Osteocyte (in vitro differentiated cells): ENCODE measurements at places on chromosomes 12 and 14.
A peak's percentile ranks its signal among the peaks of the same experiment; 100 is the strongest.

GRCh38 chr12:84842406-84843013, 70.1 kb downstream of the SLC6A15 start:
- no peak for DNase-seq

DNA sequence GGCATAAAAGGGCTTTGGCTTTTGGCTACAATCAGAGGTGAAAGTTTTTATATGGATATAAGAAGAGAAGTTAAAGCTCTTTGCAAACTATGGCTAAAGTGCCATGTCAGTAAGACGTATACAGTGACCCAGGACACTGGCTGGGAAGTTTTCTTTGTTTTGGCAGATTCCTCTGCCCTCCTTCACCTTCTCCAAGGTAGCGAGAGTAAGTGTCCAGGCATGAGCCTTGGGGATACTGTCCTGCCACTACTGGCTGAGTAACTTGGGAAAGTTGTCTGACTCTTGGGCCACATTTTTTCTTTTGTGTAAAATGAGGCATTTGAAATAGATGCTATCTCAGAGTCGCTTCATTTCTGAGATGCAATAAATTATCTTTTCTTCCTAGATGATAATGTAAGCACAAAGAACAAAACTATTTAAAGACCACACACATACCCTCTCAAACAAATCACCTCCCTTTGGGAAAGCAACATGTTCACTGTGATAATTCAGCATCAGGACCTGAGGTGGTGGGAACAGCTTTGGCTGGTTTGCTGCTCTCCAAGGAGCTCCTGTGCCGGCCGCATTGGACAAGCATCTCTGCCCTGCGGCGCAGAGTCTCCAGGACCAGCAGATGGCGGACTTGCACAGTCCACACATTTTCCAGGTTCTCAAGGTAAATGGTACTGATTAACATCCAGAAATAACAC, 106.3 kb downstream of the PTCSC3 start:
- no peak for DNase-seq

GRCh38 chr12:59657711-59658110, 61.9 kb downstream of the SLC16A7 start:
- no peak for DNase-seq

DNA sequence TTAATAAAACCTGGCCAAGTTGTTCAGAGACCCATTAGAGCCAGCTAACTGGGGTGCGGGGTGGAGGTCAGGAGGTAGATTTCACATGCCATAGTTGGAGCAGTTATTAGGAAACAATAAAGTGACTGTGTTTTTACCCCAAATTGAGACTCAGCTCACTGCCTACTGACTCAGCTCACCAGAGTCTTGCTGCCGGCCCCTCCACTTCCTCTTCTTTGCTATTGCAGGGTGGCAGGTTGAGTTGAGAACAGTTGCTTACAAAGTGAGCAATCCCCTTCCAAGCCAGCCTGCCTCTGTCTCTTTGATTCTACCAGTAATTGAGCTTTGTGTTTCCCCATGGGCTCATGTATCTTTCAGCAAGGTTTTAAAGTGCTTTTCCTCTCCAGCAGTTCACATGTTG, 12.9 kb downstream of the ST8SIA1 start:
- no peak for DNase-seq

- no peak for DNase-seq
Observed at GRCh38 chr12:103948746-103949406, 16.8 kb upstream of the TDG start.

DNA sequence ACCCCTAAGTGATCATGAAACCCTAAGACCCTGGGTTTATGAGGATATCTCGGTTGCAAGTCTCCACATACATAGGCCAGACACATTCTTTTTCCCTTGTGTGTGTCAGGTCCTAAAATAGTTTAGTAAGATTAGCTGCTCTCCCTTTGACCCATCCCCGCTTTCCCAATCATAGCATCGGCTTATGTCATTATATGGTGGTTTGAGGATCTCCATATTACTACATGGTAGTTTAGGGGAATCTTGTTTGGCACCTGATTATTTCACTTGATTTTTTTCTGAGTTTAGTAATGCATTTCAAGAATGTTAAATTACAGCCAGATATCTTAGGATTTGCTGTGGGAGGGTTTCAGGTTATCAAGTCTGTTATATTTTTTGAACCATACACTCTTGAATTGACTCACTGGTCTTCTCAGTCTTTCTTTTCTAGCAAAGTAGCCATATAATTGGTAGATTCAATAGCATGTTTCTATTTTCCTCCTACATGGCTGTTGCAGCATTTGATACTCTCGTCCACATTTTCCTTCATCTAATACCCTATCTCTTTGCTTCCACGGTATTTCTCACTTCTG, 68.3 kb upstream of the TRHDE start:
- DNase-seq, result no peak

DNA sequence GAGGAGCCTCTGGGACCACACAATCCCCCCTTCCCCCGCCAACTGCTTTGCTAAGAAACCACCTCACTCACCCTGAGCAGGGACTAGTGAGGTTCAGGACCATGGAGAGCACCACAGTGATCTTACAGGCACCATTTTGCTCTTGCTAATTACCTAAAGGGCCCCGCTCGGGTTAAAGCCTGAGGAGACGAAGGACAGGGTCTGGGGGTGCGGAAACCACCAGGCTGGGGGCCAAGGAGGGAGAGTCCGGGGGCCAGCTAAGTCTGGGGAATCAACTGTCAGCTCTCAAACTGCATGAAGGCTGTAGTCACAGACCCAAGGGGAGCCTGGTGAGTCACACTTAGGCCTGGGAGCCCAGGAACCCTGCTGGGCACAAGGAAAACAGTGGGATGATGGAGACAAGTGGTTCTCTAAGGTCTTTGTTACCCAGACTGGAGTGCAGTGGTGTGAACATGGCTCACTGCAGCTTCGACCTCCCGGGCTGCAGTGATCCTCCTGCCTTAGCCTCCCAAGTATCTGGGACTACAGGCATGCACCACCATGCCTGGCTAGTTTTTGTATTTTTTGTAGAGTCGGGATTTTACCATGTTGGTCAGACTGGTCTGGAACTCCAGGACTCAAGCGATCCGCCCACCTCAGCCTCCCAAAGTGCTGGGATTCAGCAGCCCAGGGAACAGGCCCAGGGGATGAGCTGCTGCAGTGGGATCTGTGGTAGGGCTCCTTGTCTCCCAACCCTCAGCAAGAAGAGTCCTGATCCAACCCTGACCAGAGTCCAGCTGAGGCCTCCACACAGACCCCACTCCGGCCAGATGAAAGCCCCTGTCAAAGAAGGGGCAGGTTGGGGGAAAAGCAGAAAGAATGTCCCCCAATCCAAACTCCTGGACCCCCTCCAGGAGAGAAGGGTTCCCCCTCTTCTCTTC, 98.8 kb downstream of the CALM1 start:
- DNase-seq, result no peak

- no peak for DNase-seq
Observed at GRCh38 chr12:103858953-103859601, 18.0 kb upstream of the NT5DC3 start.

- peak; percentile 63 for DNase-seq
Observed at GRCh38 chr14:54814076-54814475, 88.5 kb downstream of the GCH1 start.

- no peak for DNase-seq
Observed at GRCh38 chr12:52575948-52576347, 2.3 kb upstream of the KRT74 start.

DNA sequence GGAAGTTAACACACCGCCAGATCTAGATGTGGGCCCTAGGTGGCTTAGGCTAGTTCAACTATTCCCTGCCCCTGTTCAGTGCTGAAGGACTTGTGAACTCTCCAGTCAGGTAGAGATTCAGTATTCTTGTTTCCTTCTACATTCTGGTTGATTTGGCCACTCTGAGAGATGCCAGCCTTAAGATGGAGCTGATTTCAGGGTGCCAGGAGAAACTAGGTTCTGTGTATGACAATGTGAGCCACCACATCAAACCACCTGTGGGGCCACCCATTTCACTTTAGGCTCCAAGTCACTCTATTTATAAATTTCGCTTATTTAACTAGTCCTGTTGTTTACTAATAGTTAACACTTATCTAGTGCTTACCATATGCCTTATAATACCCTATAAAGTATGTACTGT, 26.0 kb downstream of the FRMD6 start:
- no peak for DNase-seq

GRCh38 chr12:94793191-94793595, 142.8 kb upstream of the TMCC3 start:
- no peak for DNase-seq

DNA sequence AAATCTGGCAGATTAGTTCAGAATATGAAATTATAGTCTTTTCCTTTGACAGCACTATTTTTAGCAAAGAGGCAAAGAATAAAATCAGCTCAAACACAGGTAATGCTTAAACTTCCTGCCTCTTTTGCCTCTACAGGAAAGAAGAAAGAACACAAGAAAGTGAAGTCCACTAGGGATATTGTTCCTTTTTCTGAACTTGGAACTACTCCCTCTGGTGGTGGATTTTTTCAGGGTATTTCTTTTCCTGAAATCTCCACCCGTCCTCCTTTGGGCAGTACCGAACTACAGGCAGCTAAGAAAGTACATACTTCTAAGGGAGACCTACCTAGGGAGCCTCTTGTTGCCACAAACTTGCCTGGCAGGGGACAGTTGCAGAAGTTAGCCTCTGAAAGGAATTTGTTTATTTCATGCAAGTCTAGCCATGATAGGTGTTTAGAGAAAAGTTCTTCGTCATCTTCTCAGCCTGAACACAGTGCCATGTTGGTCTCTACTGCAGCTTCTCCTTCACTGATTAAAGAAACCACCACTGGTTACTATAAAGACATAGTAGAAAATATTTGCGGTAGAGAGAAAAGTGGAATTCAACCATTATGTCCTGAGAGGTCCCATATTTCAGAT, 17.4 kb downstream of the TMPO start:
- DNase-seq, result no peak
